ENCODE measurements at places on chromosomes 3 and 15.

- no peak for DNase-seq
Observed at GRCh38 chr3:134696155-134696554, 45.3 kb upstream of the KY start.

GRCh38 chr15:41483519-41483918 is 10.2 kb upstream of the ITPKA start:
- DNase-seq, result no peak

DNA sequence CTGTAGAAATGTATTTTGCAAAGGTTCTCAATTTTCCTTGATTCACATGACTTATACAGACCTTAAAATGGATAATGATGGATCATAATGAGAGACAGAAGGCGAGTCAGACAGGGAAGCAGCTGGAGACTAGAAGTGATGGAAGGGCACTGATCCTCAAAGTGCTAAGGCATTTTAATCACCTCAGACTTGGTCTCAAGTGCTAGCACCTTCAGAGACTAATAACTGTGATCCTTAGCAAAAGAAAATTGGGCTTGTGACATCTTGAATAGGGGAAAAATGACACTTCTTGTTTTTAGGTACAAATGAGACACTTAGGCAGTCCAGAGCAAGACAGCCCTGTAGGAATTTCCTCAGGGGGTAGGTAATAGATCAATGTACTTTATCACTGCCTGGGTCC is 1011.7 kb downstream of the SQOR start:
- DNase-seq, result no peak

- no peak for DNase-seq
Observed at GRCh38 chr3:128052595-128053351, 536 bp downstream of the SEC61A1 start.

DNA sequence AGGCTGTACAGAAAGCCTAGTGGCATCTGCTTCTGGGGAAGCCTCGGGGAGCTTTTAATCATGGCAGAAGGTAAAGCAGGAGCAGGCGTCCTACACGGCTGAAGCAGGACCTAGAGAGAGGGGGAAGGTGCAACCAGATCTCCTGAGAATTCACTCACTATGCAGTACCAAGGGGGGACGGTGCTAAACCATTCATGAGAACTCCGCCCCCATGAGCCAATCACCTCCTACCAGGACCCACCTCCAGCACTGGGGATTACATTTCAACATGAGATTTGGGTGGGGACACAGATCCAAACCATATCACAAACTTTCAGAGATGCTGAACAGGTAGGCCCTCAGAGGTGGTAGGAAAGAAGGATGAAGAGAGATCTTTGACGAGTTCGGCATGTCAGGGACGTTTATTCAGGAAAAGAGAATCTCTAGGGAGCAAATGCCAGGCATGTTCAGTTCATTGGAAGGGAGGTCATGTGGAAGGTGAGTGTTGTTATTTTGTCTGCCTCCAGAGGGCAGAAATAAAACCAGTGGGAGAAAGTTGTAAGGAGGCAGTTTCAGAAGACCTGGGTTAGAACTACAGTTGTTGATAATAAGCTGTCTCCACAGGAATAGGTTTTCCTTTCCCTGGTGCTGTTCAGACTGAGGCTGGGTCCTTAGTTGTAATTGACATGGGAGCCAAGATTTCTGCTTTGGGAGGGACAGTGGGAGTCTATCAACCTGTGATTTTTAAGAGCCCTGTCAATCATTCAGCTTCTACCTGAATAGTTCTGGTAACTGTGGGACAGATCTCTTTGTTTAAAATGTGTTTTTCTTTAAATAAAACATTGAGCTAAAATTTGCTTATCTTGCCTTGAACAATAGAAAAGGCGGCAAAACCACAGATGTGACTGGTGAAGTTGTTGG is 4.3 kb upstream of the FNDC3B start:
- DNase-seq, result no peak

DNA sequence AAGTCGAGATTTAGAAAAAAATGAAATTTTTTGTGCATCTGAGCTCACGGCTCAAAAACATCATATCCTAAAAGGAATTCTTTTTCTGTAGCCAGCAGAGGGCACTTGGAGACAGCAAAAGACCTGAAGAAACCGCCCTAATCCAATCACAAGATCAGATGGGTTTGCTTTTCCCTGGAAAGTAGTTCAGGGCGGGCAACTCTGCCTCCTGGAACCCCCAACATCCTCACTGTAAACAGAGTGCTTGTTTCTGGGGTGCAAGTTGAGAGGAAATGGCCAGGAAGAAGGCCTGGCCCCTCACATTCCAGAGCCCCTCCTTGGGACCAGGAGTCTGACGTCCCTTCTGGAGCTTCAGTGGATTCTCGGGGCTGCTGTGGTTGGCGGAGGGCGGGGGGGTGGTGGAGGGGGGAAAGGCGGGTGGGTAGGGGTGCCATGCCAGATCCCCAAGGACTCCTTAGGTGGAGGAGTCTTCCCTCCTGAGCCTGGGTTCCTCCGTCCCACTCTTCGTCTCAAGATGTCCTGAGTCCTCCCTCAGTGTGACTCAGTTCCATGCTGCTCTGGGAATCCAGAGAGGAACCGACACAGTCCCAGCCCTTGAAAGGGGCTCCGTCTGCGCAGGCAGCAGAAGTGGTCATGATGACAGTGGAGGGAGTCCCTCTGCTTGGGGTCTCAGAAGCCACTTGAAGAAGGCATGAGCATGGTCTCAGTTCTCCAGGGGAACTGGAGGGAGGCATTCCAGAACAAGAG is 35.9 kb downstream of the CCK start:
- DNase-seq, result no peak

DNA sequence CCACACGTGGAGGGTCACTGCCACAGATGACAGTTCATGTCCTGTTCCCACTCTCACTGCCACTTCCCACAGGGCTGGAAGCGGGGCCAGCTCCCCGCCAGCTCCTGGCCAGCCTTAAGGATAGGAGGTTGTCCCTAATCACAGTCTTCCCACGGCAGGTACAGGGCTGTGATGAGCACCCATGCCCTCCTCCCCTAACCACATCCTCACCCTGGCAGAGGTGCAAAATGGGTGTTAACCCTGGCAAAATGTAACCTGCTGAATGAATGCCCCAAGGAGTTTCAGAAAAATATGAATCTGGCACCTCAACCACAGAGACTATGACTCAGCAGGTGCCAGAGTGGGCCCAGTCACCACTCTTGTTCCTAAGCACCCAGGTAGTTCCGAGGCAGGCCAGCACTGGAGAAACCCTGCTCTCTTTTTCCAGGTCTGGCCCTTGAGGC is 185.1 kb upstream of the TPM1 start:
- no peak for DNase-seq

- DNase-seq, result no peak
Observed at GRCh38 chr15:45868109-45868691, 233.4 kb downstream of the SQOR start.

GRCh38 chr15:59587085-59587826 is 24.3 kb upstream of the GCNT3 start:
- no peak for DNase-seq

GRCh38 chr3:10198761-10199649 is 34.3 kb downstream of the IRAK2 start:
- peak; percentile 38 for DNase-seq

DNA sequence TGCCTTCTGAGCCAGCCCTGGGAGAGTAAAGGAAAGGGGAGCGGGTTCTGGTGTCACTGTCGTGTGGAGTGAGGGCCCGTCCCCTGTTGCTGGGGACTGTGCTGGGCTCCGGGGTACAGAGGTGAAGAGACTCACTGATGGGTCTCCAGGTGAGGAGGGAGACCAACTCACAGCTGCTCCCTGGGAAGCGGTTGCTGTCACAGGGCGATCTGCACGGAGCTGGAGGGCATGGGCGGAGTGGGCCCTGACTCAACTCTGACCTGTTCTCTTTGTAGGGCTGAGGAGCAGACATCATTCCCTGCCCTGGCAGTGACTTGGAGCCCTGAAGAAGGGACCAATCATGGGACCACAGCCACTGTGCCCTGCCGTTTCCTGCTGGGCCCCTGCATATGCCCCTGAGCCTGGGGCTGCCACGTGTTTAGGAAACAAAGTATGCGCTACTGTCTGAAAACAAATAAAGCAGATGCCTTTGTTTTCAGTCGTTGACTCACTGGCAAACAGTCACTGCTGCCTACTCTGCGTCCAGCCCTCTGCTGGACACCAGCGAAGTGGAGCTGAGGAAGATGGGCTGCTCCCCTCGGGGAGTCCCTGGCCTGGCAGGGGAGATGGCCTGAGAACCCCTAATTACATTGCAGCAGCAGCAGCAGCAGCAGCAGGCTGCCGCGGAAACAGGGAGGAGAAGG is 22.9 kb upstream of the PLXNA1 start:
- DNase-seq, result no peak

DNA sequence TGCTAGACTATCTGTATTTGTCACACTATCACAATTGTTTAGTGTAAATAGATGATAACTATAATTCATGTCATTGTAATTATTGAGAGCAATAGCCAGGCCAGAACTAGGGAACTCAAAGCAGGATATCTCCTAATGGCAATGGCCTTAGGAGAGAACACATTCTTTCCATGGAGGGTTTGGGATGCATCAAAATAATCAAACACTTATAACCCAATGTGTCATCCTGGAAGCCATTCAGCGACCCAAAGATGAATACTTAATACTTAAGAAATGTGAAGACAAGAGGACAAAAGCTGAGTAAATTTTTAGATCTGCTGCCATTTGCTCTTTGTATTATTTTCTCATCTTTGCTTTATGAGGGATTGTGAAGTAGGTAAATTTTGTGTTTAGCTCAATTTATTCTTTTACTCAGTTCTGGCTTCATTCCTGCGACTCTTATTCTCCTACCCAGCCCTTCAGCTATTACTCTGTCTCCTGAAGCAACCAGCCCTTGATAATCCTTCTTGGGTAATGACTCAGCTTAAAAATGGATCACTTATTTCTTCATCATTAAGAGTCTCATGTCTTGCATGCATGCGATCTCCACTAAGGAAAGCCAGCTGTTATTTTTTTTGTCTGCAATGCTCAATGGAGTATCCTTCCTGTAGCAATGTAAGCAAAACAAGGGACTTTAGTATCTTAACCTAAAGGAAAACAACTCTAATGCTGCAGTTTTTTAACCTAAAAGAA is 2.0 kb downstream of the OR4F15 start:
- no peak for DNase-seq

DNA sequence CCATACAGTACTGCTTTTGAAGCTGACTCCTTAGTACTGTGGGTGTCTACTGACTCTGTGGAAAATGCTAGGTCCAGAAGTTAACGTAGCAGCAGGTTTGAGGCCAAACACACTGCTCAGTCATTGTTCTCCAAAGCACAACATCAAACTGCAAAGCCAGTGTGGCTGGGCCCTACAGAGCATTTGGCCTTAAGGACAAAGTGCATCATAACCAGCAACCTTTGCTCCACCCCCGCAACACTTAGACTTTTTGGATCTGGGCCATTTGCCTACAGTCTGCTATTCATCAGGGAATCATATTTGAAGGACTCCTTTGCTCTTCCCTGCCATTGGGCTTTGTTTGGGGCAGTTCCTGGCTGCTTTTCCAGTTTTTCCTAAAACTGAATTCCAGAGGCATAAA is 43.1 kb upstream of the ARL6 start:
- no peak for DNase-seq

DNA sequence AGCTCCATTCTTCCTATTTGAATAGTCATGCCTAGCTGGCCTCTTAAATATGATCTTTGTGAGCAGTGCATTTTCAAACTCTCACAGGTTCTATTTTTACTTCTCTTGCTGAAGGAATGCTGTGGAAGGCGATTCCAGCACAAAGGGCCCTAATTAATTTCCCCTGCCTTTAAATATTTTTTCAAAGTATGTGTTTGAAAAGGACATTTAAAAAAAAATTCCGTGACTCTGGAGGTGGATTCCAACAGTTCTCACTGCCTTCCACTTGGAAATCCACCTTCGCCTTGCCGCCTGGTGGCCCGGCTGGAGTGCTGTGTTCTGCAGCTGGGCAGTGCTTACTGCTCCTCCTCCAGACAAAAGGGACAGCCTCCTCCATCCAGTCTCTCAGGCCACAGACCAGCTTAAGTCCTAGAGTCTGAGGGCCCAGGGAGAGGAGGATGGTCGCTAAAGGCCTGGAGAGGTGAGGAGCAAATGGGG is 61.5 kb upstream of the CORO2B start:
- no peak for DNase-seq

All from stimulated activated CD4-positive, alpha-beta T cell treated with anti-CD3 and anti-CD28 coated beads, TNF-alpha, amount 100 ng/mL, for 4 hours (primary cell).